GF-D8 (cell line): ENCODE measurements at places on chromosomes 3 and 15.

GRCh38 chr3:161348796-161349400 is 22.4 kb downstream of the SPTSSB start:
- no peak for DNase-seq

DNA sequence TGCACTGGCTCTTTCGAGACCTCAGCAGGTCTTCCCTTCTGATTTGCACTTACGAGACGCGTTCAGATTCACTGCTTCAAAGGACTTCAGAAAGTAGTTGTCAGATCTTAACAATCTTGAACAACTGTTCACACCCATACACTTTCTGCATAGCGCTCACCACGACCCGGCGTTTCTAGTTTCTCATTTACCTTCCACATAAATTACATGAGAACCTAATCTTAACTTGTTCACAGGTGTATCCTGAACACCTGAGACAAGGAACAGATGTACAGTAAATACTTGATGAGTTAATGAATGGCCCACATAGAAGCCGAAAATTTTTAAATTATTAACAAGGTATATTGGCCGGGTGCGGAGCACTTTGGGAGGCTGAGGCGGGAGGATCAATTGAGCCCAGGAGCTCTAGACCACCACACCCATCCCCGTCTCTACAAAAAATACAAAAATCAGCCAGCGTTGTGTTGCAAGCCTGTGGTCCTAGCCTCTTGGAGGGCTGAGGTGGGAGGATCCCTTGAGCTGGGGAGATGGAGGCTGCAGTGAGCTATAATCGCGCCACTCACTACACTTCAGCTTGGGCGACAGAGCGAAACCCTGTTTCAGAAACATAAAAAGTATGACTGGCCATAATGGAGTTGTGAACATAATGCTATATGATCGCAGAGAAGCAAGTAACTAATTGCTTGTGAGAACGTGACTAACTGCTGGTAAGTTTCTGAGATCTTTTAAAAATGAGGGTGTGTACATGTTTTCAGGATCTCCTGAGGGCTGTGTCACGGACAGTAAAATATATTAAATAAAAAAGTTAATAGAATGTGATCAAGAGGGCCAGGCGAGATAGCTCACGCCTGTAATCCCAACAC is 984 bp upstream of the SMARCC1 start:
- DNase-seq = no peak

- no peak for DNase-seq
These were observed 87.4 kb downstream of the STAG1 start for GRCh38 chr3:136664771-136665170.

DNA sequence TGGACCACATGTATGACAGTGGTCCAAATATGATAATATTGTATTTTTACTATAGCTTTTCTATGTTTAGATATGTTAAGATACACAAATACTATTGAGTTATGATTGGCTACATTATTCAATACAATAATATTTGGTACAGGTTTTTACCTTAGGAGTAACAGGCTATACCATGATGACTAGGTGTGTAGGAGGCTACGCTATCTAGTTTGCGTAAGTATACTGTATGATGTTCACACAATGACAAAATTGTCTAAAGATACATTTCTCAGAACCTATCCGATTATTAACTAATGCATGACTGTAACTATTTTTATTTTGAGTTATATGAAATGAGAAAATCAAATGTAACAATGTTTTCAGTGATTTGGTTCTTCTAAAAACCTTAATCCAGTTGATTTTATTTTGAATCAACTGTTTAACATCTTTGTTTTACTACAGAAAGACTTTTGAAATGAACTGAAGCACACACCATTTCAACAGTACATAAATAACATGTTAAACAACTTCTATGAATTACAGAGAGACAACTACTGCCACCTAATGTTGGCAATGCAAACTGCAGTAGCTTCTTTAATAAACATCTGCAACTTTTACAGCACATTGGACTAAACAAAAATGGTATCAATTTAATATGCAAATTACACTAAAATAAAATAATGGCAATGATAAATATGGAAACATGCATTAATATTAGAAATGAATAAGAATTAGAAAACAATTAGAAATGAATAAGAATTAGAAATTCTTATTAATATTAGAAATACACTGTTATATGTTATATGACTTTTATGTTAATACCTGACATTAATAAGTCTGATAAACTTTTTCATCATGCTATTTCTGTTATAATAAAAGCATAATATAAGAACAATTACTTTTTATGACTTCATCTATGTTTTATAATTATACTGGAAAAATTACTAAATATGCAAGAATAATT is 255.7 kb downstream of the MBNL1 start:
- no peak for DNase-seq

DNA sequence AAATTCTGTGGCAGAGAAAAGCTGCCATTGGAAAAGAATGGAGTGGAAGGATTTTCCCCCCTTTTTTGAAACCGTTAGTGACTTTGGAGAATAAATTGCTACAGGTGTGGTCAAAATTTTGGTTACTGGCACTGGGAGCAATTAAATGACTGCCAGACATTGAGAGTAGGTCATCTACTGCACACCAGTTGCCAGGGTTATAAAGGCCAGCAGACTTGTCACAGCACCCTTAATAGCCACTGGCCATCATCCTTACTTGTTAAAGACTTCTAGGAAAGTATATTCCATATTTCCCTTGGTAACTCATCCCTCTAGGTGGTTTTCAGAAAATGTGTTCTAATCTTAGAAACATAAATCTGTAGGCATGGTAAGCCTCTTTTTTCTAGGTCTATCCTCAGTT is 8.0 kb downstream of the PIK3CA start:
- DNase-seq = no peak

DNA sequence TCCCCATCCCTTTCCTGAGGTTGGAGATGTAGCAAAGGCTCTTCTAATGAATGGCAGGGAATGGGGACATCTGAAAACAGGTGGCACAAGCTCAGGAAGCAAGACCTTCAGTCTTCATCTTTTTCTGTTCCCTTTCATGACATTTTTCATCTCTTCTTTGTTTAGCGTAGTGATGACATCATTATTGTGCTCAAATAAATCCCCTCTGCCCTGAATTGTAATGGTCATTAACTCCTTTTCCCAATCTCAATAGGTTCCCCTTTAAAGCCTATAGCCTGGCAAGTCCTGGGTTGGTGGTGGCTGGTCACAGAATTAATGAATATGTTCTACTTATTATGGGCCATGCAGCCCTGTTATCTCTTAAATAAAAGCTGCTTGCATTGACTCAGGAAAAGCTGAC is 21.4 kb downstream of the TF start:
- DNase-seq = no peak
